ENCODE measurements at places on chromosomes 3 and 15.

DNA sequence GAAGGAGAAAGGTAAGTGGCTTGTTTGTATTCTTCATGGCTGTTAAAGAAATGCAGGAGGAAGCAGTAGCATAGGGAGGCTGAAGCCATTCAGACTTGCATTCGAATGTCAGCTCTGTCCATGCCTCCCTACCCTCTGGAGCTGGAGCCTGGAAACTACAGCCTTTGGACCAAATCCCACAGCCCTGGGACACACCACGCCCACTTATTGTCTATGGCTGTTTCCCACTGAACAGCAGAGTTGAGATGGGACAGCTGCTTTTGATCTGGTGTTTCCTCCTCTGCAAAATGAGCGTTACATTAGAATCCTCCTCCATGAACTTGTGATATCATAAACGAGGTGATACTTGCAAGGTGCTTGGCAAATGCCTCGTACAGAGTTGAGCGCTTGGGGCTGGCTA, 3.6 kb downstream of the FAM107A start:
- DNase-seq = no peak

DNA sequence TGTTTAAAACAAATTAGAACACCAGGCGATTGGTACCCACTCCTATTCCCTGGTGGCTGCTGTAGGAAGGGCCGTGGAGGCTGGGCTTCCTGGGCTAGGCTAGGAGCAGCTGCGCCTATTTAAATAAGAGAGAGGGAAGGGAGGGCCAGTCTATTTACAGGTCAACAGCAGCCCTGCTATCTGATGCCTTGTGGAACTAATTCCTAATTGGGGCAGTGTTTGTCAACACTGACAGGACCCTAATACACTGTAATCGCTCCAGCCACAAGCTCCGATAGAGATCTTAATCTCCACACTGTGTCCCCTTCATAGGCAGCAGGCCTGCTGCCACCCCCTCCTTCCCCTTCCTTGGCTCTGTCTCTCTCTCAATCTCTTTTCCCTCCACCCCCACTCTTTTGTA, 116.9 kb upstream of the SOX14 start:
- no peak for DNase-seq

DNA sequence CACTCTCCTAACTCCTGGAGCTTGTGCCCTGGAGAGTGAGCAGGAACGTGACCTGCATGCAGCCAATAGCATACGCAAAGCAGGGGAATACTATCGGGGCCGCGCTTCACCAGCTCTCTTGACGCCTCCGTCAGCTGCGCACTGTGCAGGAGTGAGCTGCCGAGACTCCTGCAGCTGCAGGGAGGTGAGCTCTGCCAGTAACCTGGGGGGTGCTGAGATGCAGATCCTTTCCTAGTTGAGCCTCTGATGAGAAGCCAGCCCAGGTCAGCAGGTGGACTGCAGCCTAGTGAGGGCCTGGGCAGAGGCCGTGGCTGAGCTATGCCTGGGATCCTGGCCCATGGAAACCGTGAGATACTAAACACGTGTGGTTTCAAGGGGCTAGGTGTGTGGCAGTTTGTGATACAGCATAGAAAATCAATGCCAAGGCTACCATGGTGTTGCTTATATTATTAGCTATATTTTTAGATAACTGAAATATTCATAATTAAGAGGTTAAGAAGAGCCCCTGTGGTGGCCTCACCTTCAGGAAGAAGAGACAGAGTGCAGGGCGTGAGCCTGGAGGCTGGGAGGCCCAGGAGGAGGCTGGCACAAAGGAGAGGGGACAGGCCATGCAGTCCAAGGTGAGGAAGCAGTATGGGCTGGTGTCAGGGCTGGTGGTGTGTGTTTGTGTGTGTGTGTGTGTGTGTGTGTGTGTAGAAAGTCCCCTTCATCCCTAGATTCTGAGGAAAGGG, 5.9 kb upstream of the DNAJB8 start:
- no peak for DNase-seq

GRCh38 chr3:48585411-48585810, 9.7 kb downstream of the COL7A1 start:
- DNase-seq = no peak

GRCh38 chr15:78082106-78082742, 4.7 kb upstream of the TBC1D2B start:
- DNase-seq = no peak

DNA sequence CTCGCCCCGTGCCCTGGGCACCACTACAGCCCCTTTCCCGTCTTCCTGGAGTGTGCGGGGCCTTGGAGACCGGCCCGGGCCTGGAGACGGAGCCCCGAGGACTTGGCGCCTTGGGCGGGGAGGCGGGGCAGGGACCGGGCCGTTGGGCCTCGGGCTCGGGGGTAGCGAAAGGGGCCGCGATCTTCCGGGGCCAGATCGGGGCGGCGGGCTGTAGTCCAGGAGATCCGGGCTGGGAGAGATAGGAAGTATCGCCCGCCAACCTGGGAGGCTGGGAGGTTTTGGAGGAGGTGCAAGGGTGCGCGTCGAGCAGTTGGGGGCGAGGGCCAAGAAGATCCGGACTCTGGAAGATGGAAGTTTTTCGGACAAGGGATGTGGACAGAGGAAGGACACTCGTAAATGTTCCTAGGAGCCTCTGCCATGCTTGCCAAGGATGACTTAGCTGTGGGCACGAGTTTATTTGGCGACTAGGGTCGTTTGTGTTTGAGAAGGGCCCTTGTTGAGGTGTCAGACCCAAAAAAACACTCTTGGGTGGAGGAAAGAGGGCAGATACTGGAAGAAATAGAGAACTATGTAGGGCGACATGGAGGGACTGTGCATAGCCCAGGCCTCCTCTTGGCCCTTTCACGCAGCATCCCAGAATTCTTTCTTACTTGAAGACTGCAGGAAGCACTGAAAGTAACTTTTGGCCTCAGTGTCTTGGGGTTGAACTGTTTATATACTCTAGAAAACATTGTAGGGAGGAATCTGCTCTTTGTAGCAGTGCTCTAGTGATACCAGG, 712 bp downstream of the RTF1 start:
- DNase-seq = peak; percentile 16

GRCh38 chr15:32888221-32888761, 170.5 kb downstream of the GREM1 start:
- peak; percentile 78 for DNase-seq

GRCh38 chr3:114144909-114145688, 33.8 kb downstream of the DRD3 start:
- DNase-seq = peak; percentile 82

GRCh38 chr3:169497567-169498257, 165.8 kb downstream of the MECOM start:
- peak; percentile 1 for DNase-seq

- no peak for DNase-seq
Observed at GRCh38 chr3:16707260-16707659, 102.0 kb upstream of the DAZL start.

GRCh38 chr3:184320104-184320445, 5.7 kb downstream of the EIF4G1 start:
- DNase-seq = peak; percentile 97

DNA sequence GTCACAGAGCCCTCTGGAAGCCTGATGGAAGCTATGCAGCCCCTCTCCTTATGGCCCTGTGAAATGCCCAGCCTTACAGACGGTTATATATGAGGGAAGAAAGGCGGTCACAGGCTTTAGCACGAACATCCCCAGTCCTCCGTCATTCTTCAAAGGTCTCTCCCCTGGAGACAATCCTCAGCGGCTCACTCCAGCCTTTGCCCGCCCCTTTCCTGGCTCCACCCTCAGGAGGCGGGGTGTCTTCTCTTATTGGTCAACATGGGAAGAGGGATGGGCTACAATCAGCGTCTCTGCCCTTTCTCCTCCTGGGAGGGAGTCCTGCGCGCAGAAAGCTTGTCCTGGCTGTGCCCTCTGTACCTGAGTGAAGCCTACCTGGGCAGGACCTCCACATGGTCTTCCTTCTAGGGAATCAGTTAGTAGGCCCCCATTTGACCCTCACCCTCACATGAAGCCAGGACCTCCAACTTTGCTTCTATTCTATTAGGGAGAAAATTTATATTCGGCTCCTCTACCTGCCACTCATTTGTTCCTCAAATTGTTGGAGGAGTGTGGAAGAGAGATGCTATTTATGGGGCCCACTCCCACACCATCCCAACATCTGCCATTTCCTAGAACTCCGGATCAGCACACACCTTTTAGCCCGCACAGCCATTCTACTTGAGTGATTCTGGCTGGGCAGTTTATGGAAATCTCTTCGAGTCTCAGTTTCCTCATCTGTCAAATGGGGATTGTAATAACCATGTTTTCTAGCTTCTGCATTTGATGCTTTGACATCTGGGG, 112.9 kb upstream of the SLC6A11 start:
- DNase-seq = no peak

- DNase-seq = no peak
Observed at GRCh38 chr3:190041333-190042041, 79.2 kb downstream of the P3H2 start.

DNA sequence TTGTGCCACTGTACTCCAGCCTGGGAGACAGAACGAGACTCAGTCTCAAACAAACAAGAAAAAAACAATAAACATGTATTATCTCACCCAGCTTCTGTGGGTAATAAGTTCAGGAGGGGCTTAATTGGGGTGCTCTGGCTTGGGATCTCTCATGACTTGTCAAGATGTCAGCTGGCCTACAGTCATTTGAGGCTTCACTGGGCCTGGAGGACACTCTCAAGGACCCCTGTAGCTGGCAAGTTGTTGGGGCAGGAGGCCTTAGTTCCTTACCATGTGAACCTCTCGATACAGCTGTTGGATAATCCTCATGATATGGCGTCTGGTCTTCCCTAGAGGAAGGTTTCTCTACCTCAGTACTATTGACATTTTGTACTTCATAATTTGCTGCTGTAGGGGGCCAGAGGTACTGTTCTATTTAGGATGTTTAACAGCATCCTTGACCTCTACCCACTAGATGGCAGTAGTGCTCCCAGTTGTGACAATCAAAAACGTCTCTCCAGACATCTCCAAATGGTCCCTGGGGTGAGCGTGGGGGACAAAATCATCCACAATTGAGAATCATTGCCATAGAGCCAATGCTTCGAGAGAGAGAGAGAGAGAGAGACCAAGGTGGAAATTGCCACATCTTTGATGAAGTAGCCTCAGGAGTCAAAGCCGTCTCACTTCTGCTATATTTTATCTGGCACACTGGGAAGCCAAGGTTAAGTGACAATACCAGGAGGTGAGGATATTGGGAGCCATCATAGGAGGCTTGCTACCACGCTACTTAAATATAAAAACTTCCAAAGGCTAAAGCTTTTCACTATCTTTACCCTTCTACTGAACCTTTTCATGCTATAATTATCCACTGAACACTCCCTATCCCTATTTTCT, 23.9 kb upstream of the SLTM start:
- DNase-seq = peak; percentile 73

DNA sequence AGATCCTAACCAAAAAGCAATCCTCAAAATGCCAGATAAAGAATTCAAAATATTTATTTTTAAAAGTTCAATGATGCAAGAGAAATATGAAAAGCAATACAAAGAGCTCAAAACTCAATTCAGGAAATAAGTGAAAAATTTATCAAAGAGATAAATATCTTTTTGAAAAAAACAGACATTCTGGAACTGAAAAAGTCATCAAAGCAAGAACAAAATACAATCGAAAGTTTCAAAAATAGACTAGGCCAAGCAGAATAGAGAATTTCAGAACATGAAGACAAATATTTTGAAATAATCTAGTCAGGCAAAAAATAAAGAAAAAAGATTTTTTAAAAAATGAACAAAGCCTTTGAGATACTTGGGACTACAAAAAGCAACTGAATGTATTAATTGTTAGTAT, 83.4 kb upstream of the STT3B start:
- DNase-seq = no peak

DNA sequence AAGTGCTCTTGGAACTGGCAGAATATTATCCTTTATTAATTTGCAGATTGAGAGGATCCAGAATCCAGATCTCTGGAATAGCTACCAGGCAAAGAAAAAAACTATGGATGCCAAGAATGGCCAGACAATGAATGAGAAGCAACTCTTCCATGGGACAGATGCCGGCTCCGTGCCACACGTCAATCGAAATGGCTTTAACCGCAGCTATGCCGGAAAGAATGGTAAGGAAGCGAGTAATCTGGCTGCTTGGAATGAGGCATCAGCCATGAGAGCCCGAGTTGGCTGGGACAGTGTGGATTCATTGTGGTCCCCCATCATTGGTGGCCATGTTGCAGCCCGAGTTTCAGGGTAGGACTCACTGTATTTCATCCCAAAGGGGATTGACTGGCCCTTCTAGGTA, 47.1 kb downstream of the PARP14 start:
- DNase-seq = no peak

DNA sequence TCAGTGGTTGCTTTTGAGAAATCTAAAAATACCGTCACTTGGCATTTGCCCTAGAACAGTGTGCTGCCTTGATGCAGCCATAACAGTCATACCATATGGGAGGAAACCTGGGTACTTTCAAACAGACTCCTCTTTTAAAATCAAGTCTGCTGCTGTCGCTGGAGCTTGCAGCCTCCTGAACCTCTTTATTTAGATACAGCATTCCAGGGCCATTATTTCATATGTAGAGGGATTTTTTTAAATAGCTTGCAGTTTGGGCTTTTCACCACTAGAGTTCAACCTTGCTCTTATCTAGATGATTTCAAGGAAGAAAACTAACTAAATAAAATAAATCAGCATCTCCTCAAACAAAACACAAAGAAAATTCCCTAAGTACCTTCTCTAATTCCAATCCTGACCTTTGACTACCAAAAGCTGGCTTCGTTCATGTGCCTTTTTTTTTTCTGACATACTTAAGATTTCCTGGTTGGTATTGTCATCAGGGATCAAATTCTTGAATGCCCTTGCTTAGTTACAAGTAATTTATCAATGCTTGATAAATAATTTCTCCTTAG, 111.6 kb downstream of the KBTBD8 start:
- DNase-seq = peak; percentile 74

DNA sequence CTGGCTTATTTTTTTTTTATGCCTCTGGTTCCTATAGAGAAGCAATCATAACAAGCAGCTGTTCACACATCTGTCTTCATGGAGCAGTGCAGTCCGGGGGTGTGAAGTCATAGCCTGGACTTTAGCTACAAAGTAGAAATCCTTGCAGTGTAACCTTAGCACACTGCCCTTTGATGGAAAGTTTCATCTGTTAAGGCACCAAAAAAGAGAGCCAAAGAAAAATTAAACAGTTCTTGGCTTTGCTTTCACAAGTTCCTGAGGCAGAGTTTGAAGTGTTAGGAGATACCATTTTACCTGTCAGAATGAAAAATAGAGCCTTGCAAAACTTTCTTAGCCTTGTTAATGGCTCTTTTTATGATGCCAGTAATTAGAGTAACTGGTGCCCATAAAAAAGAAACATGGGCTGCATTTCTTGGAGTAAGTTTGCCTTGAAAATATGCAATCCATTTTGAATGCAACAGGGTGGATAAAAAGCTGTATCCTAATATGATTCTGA, 84.1 kb downstream of the PIK3R4 start:
- DNase-seq = no peak

- DNase-seq = no peak
Observed at GRCh38 chr3:31861826-31862225, 119.2 kb downstream of the OSBPL10 start.

DNA sequence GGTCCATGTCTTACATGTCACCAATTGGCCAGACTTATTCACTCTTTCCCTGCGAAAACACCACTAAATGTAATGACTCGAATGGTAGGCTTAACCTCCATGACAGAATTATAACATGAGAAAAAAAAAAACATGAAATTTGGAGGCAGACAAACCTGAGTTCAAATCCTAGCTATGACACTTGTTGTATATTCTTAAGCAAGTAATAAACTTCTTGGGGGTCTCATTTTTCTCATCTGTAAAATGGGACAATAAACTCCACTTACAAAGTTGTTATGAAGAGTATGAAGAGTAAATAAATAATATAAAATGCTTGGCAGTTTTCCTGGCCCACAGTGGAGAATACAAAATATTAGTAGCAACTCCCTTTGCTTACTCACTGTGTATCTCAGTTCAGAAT, 11.4 kb upstream of the EIF1B start:
- no peak for DNase-seq
